ENCODE measurements at places on chromosomes 7 and 10.

DNA sequence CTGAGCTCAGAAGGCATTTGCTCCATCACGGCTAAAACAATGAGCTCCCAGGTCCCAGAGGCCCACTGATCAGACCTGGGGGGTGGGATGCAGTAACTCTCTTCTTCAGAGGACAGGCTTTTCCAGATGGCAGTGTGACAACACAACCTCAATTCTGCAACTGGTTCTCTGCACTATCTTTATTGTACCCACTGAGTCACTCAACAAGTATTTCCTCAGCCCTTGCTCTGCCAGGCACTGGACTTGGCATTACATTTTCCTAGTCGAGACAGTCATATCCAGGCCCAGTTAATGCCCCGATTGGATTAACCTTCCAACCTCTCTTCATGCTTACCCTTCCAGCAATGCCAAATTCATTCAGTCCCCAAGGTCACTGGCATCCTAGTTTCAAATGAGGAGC, 72.6 kb downstream of the JAZF1 start:
- peak; percentile 79 for DNase-seq

- no peak for DNase-seq
Observed at GRCh38 chr10:17340144-17340829, 112.2 kb downstream of the VIM start.

DNA sequence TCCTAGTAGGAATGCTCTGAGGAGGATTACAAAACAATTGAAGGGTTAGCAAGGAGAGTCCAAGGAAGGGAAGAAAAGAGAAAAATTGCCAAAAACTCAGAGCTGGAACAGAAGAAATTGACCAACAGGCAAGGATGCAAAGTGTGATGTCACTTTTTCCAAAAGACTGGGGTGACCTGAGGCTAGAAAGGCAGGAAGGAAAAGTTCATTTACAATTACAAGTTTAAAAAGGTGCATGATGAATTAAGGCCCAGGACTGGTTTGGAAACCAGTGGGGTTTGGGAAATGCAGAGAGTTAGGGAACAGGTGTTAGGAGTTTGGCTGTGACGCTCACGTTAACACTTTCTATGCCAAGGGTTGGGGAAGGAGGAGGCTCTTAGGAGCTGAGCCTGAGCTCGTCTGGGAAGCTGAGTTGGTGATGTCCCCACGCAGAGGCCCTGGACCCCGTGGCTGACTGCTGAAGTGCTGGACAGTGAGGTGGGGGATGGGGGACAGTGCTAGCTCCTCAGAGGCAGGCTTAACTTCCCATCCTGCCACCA, 92.6 kb upstream of the PODXL start:
- no peak for DNase-seq

DNA sequence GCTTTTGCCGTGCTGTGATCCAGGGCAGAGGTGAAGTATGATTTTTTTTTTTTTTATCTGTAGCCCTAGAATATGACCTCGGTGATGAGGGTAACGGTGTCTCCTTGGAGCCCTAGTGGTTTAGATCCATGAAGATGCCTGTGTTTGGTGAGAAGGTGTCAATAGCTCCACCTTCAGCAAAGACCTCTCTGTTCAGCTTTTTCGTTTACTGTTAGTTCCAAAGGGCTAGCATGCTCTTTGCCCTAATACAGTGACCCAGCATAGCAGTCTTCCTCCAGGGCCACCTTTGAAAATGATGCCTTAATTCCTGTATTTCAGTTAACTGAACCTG, 746 bp upstream of the MRPS16 start:
- peak; percentile 40 for DNase-seq

DNA sequence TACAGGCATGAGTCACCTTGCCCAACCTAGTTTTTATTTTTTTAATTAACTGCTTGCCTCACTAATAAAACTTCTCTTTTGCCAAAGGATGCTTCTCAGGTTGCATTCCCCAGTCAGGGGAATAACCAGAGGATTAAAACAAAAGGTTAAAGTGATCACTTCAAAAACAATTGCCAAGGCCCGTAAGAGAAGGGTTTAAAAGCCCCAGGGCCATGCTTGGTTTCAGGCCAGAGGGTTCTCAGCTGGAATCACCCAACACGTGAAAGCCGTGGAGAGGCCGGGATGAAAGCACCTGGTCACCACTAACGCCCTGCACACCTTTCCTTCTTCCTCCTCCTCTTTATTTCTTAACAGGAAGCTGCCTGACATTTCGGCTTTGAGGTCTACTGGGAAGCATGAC, 587.5 kb downstream of the PTPRN2 start:
- DNase-seq: no peak

- DNase-seq: no peak
Observed at GRCh38 chr7:43462836-43463235, 120.1 kb upstream of the STK17A start.

DNA sequence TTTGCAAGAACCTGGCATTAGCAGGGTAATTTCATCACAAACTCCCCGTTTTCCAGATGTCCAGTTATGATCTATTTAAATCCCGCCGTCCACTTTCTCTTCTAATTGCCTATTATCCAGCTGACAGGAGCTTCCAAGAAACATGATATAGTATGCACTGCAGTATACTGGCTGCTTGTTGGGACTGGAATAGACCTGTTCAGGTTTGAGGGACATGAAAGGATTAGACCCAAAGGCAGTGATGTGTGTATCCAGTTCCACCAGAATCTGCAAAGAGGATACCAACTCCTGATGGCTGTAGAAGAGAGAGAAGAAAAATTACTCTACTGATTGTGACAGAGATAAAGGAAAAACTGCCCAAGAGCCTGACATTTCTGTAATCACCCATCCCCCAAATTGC, 8.9 kb downstream of the MSS51 start:
- DNase-seq: no peak

DNA sequence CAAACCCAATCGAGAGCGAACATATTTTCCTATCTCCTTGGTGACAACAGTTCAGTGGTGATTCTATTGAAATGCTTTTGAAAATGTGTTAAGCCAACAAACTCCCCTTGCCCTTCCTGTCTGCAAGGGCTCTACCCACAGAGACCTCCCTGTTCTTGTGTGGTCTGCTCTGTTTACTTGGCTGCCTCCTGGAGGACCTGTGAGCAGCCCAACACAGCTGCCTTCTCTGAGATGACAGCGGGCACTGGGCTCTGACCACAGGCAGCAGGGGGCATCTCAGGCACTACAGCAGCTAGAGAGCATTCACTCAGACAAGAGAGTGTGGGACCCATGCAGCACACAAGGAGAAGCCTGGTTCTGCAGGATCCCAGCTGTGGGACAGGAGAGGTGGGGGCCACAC, 416.4 kb downstream of the TCERG1L start:
- DNase-seq: no peak

DNA sequence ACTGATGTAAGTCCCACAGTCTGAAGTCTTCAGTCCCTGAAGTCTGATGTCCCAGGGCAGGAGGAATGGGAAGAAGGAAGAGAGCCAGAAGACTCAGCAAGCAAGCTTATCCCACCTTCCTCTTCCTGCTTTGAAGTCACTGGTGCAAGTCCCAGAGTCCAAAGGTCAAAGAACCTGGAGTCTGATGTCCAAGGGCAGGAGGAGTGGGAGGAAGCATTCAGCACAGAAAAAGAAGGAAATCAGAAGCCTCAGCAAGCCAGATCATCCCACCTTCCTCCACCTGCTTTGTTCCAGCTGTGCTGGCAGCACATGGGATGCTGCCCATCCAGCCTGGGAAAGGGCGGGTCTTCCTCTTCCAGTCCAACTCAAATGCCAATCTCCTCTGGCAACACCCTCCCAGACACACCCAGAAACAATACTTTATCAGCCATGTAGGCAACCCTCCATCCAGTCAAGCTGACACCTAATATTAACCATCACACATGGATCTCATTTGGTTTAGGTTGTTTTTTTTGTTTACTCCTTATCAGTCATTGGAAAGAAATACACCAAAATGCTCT, 50.9 kb downstream of the ADAM12 start:
- no peak for DNase-seq

GRCh38 chr7:51242007-51242691, 74.5 kb downstream of the COBL start:
- DNase-seq: no peak

DNA sequence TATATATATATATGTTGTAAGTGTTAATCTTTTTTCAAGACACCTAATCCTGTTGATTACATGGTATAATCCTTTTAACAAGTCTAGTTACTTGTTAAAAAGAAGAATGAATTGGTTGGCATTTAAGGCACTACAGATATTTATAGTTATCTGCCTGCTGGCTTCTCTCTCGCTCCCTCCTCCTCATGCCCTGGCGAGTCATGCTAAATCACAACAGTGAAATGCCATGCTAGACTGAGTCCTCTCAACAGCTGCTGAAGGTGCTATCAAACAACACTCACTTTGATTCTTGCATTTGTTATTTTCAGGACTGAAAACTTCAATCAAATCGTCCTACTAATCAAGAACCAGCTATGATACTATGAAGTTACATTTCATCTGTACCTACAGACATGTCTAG, 15.4 kb downstream of the NRAP start:
- DNase-seq: peak; percentile 20

DNA sequence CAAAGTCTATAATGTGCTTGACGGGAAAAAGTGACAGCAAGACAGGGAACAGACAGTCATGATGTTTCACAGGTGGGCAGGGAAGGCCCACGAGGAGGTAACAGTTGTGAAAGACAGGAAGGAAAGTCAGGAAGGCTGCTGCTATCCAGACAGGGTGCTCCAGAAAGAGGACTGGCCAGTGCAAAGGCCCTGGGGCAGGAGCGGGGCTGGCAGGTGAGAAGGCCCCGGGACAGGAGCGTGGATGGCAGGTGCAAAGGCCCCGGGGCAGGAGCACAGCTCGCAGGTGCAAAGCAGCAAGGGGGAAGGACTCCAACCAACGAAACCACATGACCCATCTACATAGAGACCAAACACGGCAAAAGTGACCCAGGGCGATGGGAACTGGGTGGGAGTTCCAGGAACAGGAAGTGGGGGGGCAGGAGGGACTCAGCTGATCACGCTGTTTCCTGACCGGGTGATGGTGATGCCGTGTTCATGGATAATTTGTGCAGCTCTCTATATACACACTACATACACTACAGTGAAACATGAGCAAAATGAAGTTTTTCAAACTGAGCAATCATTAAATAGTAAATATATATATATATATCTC, 138.2 kb downstream of the MAD1L1 start:
- DNase-seq: no peak

GRCh38 chr10:17394854-17395253, 59.5 kb downstream of the ST8SIA6 start:
- no peak for DNase-seq

GRCh38 chr7:105245398-105246114, 143.2 kb downstream of the SRPK2 start:
- peak; percentile 85 for DNase-seq

DNA sequence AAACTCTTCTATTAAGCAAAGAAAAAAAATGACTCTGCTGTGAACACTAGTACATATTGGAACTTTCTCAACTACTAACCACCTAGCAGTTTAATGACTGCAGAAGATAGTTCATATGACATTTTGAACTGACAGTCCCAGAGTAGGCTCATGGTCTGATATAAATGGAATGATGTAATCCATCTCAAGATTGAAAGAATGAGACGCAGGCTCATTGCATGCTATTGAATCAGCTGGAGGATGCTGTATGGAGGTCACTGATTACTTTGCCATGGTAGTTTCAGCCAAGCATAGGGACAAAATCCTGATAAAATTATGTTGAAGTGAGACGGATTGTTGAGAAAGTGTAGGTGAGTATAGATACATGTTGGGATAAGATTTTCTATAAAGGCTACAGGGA, 217.6 kb upstream of the SEMA3E start:
- no peak for DNase-seq

GRCh38 chr10:92382631-92383030, 91.7 kb downstream of the MARCHF5 start:
- DNase-seq: no peak

DNA sequence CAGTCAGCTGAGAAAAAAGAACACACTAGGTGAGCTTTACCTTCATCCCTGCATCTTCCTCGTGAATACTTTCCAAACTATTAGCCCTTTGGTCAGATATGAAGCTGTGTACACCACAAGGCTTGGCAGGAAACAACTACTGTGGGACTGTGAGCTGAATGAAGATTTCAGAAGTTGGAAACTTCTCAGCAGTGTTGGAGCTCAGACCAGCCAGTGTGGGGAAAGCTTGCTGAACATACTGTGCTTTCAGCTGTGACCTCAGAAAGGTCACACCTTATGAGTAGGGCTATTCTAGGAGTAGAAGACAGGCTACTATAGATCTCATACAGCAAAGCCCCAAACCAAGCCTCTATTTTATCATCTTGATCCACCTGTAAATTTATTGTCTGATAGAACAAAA, 123.6 kb downstream of the EXOC4 start:
- no peak for DNase-seq

- DNase-seq: no peak
Observed at GRCh38 chr7:112547916-112548315, 67.1 kb downstream of the LSMEM1 start.

DNA sequence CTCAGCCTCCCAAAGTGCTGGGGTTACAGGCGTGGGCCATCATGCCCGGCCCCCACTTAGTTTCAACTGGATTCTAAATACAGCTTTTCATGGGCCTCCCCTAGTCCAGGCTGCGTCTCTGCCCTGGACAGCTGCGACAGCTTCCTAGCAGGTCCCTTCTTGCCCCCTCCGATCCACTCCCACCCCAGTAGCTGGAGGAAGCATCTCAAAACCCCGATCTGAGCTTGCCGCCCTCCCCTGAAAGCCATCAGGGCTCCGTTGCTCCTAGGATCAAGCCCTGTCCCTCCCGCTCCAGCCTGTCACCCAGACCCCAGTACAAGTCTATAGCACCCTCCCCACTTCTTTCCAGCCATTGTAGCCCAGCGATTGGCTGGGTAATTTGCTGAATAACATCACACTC, 64.5 kb downstream of the VWA2 start:
- no peak for DNase-seq

GRCh38 chr7:73512018-73512780, 9.9 kb downstream of the BAZ1B start:
- no peak for DNase-seq

- DNase-seq: no peak
Observed at GRCh38 chr7:25055520-25056220, 69.4 kb downstream of the CYCS start.

DNA sequence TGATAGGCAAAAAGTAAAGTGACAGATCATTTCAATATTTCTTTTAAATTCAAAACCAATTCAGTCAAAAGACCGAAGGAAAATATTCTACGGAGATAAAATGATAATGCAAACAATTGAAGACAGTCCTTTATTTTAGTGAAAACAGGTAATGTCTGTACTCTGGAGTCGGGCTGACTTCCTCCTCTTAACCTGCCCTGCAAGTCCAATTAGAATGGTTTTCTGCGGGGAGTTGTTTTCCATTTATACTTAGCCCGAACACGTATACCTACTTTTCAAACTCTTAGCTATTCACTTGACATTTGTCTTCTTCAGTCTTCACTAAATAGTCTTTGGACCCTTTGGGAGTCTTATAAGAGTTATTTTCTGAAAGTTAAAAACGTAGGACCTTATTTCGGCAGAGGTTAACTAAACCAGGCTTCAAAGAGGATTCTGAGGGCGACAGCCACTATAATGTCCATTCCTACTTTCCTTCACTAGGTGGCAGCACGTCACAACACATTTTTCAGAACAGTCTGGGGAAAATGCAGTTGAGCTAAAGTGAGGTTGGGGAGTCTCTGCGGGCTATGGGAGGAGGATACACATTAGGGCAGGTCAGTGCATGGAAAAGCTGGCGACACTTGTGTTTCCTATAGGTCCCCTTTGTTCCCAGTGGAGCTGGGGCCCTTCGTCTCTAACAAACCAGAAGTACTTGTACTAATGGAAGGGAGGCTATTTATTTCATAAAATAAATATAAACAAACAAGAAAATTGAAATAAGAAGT, 472.0 kb downstream of the KCNMA1 start:
- DNase-seq: peak; percentile 82

GRCh38 chr10:6309816-6310215, 107.1 kb downstream of the PFKFB3 start:
- no peak for DNase-seq
